Activated CD4-positive, alpha-beta T cell treated with anti-CD3 and anti-CD28 coated beads, Interleukin-2, amount 50 U/mL, for 4 hours (primary cell): ENCODE measurements at places on chromosomes 4 and X.

DNA sequence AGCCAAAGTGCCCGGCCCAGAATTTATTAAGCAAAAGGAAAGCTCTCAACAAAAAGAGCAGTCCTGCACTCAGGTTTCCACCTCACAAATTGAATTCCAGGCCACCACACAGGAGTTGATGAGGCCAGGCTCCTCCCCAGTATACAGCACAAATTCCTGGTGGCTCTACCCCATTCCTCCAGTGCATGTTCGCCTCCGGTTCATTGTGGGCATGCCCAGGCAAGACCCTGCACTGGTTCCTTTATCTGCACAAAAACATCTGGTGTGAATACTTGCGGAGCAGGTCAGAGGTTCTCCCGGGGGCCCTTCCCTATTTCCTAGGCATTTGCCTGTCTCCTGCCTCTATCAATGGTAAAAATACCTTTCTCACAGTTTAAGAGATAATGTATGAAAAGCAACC lies 195.2 kb upstream of the ANXA10 start:
- no peak for DNase-seq

- DNase-seq: no peak
These were observed 174.6 kb downstream of the PRR32 start for GRCh38 chrX:126994032-126994600.

DNA sequence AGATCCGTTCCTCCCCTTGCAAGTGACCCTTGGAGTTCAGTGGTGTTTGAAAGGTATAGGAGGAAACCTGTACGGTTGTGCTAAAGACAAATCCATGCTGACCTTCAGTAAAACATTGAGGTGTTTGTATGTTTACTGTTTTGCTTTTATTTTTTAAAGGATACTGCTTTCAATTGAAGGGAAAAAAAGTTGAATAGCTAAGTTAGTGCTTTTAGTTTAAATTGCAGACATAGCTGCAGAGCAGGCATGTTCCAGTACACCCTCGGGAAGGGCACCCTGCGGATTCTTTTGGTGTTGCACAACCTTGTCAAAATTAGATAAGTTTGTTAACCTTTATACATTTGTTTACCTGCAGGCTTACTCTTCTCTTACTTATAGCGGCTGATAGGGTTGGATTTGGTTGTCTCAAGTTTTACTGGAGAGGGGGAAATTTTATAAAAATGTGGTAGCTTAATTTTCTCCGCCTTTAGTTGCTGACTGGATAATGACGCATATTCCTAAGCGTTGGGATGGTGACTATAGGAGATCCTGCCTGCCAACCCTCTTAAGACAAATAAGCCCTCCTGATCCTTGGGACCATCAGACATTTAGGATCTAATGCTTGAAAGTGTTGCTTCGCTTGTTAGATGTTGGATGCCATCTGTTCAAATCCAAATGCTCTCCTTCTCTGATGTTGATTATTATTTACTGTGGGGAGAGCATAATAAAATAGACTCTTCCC lies 2.0 kb downstream of the RAPGEF2 start:
- DNase-seq: no peak

GRCh38 chr4:99979872-99980271 lies 29.8 kb upstream of the H2AZ1 start:
- DNase-seq: no peak

DNA sequence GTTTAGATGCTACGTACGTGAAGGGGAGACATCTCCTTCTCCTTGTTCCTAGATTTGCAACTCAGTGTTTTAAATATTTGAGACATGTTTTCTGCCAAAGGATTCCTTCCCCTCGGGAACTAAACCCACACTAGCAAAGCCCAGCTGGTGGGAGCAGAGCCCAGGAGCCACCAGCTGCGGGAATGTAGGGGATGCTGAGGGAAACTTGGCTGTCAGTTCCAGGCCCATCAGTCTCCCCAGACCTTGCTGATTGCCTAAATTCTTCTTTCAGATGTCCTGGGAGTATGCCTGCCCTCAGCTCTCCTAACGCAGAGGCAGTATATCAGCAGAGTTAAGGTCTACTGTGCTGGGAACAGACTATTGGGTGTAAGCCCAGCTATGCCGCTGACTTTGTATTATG lies 630.0 kb upstream of the TENM3 start:
- no peak for DNase-seq

DNA sequence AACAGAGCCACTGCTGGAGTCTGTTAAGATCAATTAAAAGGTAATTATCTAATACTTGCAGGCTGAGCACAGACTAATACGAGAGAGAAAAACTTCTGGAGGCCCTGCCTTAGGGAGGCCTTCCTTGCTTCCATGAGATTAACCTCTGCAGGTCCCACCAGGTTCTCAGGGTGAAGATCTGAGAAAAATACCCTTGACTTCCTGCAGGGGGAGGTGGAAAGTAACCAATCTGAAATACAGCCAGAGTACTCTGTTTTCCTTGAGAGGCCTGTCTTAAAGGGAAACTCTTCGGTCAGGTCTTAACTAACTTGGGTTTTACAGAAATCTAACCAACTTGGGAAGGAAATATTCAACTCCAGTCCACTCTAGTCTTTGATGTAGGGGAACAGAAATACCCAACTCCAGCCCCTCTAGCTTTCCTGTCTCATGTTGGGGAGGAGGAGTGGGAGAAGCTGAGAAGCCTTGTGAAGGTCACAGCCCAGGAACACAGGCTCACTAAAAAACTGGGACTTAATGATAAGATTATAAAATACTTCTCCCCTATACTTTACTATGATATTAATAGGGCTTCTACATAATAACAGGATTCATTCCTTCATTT lies 77.1 kb downstream of the TBCK start:
- no peak for DNase-seq

DNA sequence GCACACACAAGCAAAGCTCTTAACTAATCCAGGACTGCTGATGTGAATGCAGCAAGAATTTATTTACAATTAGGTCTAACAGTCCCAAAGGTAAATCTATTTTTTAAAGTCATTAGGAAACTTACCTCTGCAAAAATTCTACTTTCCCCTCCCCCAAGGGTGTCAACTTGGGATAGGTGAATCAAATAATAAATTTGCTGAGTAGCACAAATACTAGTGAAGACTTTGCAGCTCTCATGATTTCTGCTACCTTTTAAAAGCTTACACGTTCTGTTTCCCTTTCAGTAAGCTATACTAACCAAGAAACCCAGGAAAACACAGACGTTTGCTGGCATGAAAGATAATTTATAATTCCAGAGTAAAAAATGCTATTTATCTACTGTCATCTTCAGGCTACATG lies 296.6 kb upstream of the SLC7A11 start:
- DNase-seq: no peak
